ENCODE measurements at places on chromosomes 13 and 19. TPM values are rescaled to one million over a fixed set of nuclear protein-coding genes. Genes with fewer than 3 reads are reported as not detected.

GRCh38 chr13:44396701-44397580 lies 23.3 kb downstream of the SERP2 start:
- no peak overlapping the region for H3K27ac ChIP-seq
- no peaks in the 10 kb centered on the region for H3K4me1 ChIP-seq
- DNase-seq: no peak

DNA sequence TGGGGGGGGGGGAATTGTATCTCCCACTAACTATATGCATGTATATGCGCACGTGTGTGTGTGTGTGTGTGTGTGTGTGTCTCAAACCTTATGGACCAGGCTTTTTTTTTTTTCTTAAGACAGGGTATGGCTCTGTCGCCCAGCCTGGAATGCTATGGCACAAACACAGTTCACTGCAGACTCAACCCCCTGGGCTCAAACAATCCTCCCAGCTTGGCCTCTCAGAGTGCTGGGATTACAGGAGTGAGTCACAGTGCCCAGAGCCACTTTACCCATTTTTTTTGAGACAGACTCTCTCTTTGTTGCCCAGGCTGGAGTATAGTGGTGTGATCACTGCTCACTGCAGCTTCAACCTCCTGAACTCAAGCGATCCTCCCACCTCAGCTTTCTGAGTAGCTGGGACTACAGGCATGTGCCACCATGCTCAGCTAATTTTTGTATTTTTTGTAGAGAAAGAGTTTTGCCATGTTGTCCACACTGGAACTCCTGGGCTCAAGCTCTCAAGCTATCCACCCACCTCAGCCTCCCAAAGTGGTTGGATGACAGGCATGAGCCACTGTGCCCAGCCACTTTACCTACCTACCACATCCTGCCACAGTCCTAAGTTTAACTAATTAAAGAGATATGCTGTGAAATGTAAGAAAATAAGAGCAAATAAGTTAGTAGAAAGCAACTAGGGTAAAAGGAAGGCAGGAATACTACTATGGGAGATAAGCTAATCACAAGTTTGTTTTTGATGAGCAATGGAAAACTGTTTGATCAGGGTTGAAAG lies 2.4 kb downstream of the ZMYM5 start:
- no peaks in the 10 kb centered on the region for H3K36me3 ChIP-seq
- H3K27me3 ChIP-seq: no peaks in the 10 kb centered on the region
- H3K4me1 ChIP-seq: peaks cover 22% of the 10 kb centered on the region
- peak overlapping the region; percentile 80 for H3K4me3 ChIP-seq
- no peak for DNase-seq

- H3K36me3 ChIP-seq: peaks cover 3% of the 10 kb centered on the region
- no peaks in the 10 kb centered on the region for H3K4me1 ChIP-seq
- H3K27ac ChIP-seq: no peak overlapping the region
- H3K27me3 ChIP-seq: no peaks in the 10 kb centered on the region
- DNase-seq: no peak
These were observed 34.5 kb upstream of the SMAD9 start for GRCh38 chr13:36954542-36954941.

DNA sequence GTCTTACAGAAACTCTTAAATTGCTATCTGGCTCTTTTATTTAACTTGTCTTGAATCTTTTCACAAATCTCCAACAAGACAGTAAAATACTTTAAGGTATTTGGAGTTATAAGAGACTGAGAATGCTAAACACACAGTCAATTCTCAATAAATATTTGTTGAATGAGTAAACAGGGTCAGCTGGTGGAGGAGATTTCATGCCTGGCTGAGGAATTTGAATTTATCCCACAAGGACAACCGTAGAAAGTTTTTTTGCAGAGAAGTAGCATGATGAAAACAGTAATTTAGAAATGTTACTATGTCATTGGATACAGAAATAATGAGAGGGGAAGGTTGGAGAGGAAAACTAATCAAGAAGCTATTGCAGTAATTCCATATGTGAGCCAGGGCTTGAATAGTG lies 1223.7 kb downstream of the PCDH17 start:
- no peak overlapping the region for H3K27ac ChIP-seq
- H3K4me1 ChIP-seq: no peaks in the 10 kb centered on the region
- no peaks in the 10 kb centered on the region for H3K27me3 ChIP-seq
- no peak for DNase-seq
- H3K4me3 ChIP-seq: no peak overlapping the region
- no peaks in the 10 kb centered on the region for H3K36me3 ChIP-seq

GRCh38 chr13:30892966-30893365 lies 13.1 kb upstream of the MEDAG start:
- H3K4me1 ChIP-seq: no peaks in the 10 kb centered on the region
- no peak overlapping the region for H3K27ac ChIP-seq
- H3K36me3 ChIP-seq: no peaks in the 10 kb centered on the region
- no peaks in the 10 kb centered on the region for H3K27me3 ChIP-seq
- no peak for DNase-seq

DNA sequence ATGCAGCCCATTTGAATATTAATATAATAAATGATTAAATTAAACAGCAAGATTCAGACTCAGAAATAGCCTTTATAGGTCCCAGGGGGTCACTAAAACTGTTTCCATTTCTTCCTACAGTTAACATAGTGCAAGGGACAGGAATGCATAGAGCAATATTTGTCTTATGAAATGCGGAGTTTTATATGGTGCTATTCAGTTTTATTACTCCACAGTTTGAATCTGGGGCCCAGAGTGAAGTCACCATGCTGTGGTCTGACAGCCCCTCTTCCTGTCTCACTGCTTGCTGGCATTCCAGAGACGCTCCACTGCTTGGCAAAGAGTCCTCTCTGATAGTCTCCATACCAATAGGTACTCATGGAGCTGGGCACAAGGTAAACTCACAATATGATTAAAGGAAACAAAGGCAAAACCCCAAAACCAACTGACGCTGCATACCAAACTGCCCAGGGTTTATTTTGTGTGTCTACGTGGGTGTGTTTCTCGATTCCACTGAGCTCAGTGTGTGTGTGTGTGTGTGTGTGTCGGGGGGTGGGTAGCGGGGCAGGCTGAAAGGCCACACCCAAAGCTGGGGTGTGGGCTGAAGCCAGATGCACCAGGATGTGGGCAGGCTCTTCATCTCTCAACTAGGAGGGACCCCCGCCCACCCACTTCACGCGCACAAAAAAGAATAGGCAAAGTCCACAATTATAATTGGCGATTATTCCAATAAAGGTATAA lies 277.9 kb downstream of the TSHZ3 start:
- no peak overlapping the region for H3K4me3 ChIP-seq
- no peaks in the 10 kb centered on the region for H3K36me3 ChIP-seq
- no peaks in the 10 kb centered on the region for H3K27me3 ChIP-seq
- no peak for DNase-seq
- no peak overlapping the region for H3K27ac ChIP-seq

- no peaks in the 10 kb centered on the region for H3K27me3 ChIP-seq
- H3K27ac ChIP-seq: no peak overlapping the region
- no peak overlapping the region for H3K4me3 ChIP-seq
- no peaks in the 10 kb centered on the region for H3K36me3 ChIP-seq
- no peak for DNase-seq
- no peaks in the 10 kb centered on the region for H3K4me1 ChIP-seq
These were observed 9.6 kb upstream of the FGF9 start for GRCh38 chr13:21661097-21661909.

- no peak for DNase-seq
- no peak overlapping the region for H3K27ac ChIP-seq
- no peaks in the 10 kb centered on the region for H3K4me1 ChIP-seq
- no peak overlapping the region for H3K4me3 ChIP-seq
These were observed 55.5 kb upstream of the SERP2 start for GRCh38 chr13:44318161-44318560.

- DNase-seq: no peak
- peak overlapping the region; percentile 9 for H3K27ac ChIP-seq
- H3K4me1 ChIP-seq: peaks cover 37% of the 10 kb centered on the region
- H3K4me3 ChIP-seq: no peak overlapping the region
These were observed 6.2 kb downstream of the UBAC2 start for GRCh38 chr13:99206873-99207272.

DNA sequence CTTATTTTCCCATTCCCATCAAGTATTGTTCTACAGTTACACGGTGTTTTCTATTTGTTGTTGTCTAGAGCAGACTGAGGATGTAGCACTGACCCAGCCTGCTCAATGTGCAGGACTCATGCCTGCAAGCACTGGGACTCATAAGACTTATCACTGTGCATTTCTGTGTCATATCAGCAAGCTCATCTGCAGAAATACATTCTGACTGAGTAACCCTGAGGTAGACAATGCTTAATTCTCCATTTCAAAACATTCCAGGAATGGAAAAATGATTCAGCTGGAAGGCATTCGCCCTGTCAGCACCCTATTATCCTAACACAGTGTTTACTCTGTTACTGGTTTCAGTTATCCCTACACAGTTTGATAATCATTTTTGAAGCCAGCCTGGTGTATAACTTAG lies 2506.4 kb downstream of the PCDH9 start:
- H3K4me1 ChIP-seq: no peaks in the 10 kb centered on the region
- H3K27me3 ChIP-seq: no peaks in the 10 kb centered on the region
- no peak overlapping the region for H3K27ac ChIP-seq
- no peak overlapping the region for H3K4me3 ChIP-seq
- no peak for DNase-seq

GRCh38 chr19:33811736-33812387 lies 15.2 kb downstream of the KCTD15 start:
- no peaks in the 10 kb centered on the region for H3K4me1 ChIP-seq
- DNase-seq: no peak
- no peak overlapping the region for H3K4me3 ChIP-seq
- H3K27me3 ChIP-seq: peaks cover 3% of the 10 kb centered on the region

GRCh38 chr13:52743569-52743968 lies 3.9 kb upstream of the CNMD start:
- no peak overlapping the region for H3K4me3 ChIP-seq
- H3K36me3 ChIP-seq: no peaks in the 10 kb centered on the region
- no peaks in the 10 kb centered on the region for H3K4me1 ChIP-seq
- no peak overlapping the region for H3K27ac ChIP-seq
- H3K27me3 ChIP-seq: no peaks in the 10 kb centered on the region

- no peak within 1 kb of the TSS for H3K27ac ChIP-seq
- H3K27me3 ChIP-seq: no peaks in the 10 kb centered on the region
- peak within 1 kb of the TSS; percentile 28 for H3K4me3 ChIP-seq
- H3K4me1 ChIP-seq: no peaks in the 10 kb centered on the region
These were observed at the start of gene MAB21L1 for GRCh38 chr13:35475960-35476943. MAB21L1 (minus strand) TSS chr13:35476689; CDS start chr13:35476138, 551 bp downstream.

Gene TUBA3C
- not detected for total RNA-seq

GRCh38 chr13:97348569-97349100 lies 85.3 kb upstream of the RAP2A start:
- no peak overlapping the region for H3K27ac ChIP-seq
- no peaks in the 10 kb centered on the region for H3K4me1 ChIP-seq
- H3K36me3 ChIP-seq: no peaks in the 10 kb centered on the region
- no peaks in the 10 kb centered on the region for H3K27me3 ChIP-seq
- no peak overlapping the region for H3K4me3 ChIP-seq
- no peak for DNase-seq

DNA sequence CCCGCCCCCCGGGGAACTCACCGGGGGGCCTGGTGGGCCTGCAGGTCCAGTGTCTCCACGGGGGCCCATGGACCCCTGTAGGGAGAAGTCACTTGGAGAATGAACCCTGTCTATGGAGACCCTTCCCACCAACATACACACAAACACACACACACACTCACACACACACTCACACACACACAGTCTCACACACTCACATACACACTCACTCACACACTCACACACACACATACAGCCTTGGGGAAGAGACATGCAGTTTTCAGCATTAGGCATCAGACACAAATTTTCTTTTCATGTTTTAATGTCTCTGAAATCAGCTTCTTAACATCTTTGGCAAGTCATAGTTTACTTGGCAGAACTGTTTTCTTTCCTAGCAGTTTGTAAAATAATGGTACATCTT lies 31.0 kb upstream of the OLFM2 start:
- H3K4me3 ChIP-seq: no peak overlapping the region
- H3K36me3 ChIP-seq: no peaks in the 10 kb centered on the region
- H3K27ac ChIP-seq: no peak overlapping the region
- no peak for DNase-seq
- H3K4me1 ChIP-seq: no peaks in the 10 kb centered on the region

DNA sequence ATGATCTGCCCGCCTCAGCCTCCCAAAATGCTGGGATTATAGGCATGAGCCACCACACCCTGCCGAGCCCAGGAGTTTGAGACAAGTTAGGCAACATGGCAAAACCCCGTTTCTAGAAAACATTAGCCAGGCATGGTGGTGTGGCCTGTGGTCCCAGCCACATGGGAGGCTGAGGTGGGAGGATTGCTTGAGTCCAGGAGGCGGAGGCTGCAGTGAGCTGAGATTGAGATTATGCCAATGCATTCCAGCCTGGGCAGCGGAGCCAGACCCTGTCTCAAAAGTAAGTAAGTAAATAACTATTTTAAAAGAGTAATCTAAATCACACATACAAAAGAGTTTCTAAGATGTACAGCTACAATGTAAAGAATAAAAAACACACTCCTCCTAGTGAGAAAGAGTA lies 41.9 kb downstream of the SKA3 start:
- no peaks in the 10 kb centered on the region for H3K27me3 ChIP-seq
- no peak overlapping the region for H3K27ac ChIP-seq
- H3K4me3 ChIP-seq: no peak overlapping the region
- H3K36me3 ChIP-seq: no peaks in the 10 kb centered on the region
- no peak for DNase-seq

DNA sequence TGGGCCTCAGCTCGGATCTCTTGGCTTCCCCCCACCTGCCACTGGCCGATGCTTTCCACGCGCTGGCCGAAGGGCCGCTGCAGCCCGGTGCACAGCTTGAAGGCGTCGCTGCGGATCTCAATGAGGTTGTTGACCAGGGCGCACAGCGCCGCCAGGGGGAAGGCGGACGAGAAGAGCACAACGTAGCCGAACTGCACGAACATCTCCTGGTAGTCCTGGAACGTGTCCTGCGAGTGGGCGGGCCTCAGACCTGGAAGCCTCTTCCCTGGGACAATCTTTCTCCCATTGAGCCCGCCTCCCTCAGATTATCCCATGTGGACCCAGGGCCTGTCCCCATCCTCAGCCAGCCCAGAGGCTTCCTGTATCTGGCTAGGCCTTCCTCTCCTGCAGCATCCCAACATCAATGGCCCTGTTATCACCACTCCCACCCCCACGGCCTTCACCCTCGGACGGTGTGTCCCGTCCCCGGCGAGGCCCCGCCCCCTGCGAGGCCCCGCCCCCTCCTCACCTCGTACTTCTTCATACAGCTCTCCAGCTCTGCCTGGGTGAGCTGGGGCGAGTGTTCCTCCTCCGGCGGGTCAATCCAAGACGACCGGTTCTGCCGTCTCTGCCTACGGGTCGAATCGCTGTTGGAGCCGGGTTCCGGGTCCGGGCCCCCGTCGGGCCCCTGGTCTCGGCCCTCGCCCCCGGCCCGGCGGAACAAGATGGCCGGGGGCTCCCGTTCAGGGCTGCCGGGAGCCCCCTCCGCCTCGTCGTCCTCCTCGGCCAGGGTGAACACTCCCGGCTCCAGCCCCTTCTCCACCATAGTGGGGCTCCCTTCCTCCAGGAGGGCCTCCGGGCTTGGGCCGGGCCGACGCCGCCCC lies 6.8 kb downstream of the ANO8 start:
- H3K27ac ChIP-seq: peak overlapping the region; percentile 84
- no peaks in the 10 kb centered on the region for H3K36me3 ChIP-seq
- peaks cover 6% of the 10 kb centered on the region for H3K4me1 ChIP-seq
- H3K27me3 ChIP-seq: no peaks in the 10 kb centered on the region

All from naive thymus-derived CD4-positive, alpha-beta T cell (primary cell).